ENCODE measurements at places on chromosomes 12 and 14.

DNA sequence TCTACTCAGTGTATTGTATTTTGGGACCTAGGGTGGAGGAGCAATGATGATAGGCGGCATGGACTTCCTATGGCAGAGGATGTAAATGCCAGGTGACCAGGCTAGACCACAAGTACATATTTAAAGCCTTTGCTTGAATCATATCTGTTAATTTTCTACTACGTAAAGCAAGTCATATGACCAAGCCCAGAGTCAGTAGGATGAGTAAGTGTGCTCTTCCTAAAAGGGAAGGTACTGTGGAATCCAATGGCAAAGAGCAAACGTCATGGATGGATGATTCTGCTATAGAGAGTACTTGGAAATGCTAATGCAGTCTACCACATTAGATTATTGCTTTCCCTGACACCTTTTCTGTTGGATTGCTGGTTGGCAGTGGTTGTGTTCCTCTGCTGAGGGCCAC is 16.8 kb downstream of the GPATCH2L start:
- DNase-seq, result no peak

DNA sequence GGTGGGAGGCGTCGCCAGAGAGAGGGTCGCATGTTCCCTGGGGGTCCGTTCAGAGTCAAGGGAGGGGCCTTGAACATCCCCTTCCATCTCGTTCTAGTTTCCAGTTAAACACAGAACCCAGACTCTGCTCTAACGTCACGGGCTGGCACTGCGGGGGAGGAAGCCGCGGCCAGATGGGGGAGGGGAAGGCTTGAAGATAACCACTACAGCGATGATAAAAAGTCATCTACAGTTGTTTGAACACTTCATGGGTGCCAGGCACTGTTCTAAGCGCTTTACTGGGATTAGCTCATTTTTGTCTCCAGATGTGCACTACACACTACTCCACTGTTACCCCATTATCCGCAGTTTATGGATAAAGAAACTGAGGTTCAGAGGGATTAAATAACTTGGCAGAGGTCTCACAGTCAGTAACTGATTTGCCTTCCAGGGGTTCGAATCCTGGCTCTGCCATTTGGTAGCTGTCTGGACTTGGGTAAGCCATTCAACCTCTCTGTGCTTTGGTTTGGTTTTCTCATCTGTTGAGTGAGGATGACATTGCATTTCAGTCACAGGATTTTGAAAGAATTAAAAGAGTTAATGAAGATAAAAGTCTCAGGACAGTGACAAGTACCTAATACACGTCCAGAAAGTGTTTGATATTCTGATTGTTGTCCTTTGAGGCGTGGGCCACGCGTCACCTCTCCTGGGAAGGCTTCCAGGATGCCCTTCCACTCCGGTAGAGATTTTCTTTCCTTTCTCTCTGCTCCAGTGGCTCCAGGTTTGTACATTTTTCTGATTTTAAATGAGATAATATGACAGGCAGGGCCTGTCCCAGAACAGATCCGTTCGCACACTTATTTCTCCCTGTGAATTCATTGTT is 798 bp upstream of the RASAL1 start:
- DNase-seq, result peak; percentile 57

- DNase-seq, result no peak
Measured at GRCh38 chr12:99709116-99709515, 61.6 kb downstream of the GARIN6 start.

- DNase-seq, result no peak
Measured at GRCh38 chr12:47818467-47819137, 1.1 kb downstream of the HDAC7 start.

GRCh38 chr12:124963211-124963610 is 25.7 kb downstream of the DHX37 start:
- DNase-seq, result no peak

DNA sequence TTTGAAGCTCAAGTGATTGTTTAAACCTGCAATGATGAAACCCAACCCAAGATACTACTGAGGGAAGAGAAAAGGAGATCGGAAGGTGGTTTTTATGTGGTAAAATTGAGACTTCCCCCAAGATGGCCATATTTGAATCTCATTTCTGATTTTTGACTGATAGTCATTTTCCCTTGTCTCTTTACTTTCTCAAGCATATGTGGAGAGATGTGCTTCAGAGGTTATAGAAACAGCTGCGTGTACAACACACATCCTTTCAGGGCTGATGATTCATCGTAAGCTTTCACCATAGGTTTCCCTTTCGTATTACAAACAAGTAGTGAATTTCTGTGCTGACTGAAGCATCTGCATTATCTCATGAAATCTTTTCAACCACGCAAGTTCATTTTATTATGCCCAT is 276.2 kb downstream of the EMP1 start:
- DNase-seq, result no peak

- DNase-seq, result no peak
Measured at GRCh38 chr12:4005851-4006430, 132.7 kb upstream of the PARP11 start.

GRCh38 chr14:98835825-98836100 is 436.2 kb downstream of the BCL11B start:
- DNase-seq, result no peak

DNA sequence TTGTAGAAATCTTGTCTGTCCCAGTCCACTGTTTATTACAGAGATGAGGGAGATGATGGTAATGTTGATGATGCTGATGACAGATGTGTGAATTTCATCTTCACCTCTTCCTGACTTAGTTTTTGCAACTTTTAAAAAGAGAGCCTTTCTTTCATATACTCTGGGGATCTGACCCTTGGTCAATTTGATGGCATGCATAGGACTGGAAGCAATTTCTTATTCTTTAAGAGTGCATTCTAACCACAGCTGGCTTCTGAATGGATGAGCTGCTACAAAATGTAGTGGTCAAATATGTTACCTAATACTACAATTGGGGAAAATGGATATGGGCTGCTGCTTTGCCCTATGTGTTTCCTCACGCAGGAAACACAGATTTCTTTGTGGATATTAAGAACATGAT is 80.8 kb downstream of the MYRFL start:
- DNase-seq, result no peak

- no peak for DNase-seq
Measured at GRCh38 chr14:92397150-92397952, 74.4 kb downstream of the SLC24A4 start.

DNA sequence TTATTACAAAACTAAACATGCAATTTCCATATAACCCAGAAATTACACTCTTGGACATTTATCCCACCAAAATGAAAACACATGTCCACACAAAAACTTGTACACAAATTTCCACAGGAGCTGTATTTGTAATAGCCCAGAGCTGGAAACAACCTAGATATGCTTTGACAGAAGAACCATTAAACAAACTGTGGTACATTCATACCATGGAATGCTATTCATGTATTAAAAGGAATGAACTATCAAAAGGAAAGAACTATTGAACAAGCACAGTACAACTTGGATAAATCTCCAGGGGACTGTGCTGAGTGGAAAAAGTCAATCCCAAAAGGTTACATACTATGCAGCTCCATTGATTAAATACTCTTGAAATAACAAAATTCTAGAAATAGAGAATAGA is 35.8 kb upstream of the ERGIC2 start:
- DNase-seq, result no peak

GRCh38 chr12:75908961-75909605 is 122.5 kb downstream of the PHLDA1 start:
- DNase-seq, result no peak

GRCh38 chr12:105218434-105218833 is 17.5 kb downstream of the APPL2 start:
- DNase-seq, result no peak

GRCh38 chr14:22848351-22849164 is 12.2 kb downstream of the MMP14 start:
- no peak for DNase-seq

DNA sequence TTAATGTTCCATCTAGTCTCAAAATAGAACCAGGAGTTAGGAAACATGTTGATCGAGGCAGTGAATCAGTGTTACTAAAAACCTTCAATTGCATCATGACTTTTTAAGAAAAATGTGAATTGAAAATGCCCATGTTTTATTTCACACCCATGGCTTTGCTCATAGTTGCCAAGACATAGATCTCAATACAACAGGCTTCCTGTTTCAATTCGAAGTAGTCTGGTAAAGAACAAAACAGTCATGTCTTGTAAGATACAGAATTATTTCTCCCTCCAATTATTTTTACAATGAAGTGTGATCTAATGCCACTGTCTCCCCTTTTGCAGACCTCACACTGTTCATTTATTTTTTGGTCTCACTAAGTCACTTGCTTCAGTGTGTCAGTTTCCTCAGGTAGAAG is 44.6 kb upstream of the FAR2 start:
- DNase-seq, result no peak

DNA sequence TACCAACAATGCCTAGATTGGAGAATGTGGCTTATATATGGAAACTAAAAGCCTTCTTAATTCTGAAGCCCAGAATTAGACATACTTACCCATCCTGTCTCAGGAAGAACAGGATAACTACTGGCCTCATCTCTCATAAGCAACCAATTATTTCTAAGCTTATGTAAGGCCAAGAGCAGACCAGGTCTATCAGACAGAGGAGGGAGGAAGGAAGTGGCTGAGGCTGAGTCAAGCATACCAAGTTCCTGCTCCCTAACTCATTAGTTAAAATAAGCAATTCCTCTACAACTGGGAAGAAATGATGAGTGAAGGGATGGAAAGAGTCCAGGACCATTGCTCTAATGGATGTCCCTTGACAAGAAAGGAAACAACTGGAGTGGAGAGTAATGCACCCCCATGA is 27.0 kb upstream of the INSM2 start:
- DNase-seq, result no peak

DNA sequence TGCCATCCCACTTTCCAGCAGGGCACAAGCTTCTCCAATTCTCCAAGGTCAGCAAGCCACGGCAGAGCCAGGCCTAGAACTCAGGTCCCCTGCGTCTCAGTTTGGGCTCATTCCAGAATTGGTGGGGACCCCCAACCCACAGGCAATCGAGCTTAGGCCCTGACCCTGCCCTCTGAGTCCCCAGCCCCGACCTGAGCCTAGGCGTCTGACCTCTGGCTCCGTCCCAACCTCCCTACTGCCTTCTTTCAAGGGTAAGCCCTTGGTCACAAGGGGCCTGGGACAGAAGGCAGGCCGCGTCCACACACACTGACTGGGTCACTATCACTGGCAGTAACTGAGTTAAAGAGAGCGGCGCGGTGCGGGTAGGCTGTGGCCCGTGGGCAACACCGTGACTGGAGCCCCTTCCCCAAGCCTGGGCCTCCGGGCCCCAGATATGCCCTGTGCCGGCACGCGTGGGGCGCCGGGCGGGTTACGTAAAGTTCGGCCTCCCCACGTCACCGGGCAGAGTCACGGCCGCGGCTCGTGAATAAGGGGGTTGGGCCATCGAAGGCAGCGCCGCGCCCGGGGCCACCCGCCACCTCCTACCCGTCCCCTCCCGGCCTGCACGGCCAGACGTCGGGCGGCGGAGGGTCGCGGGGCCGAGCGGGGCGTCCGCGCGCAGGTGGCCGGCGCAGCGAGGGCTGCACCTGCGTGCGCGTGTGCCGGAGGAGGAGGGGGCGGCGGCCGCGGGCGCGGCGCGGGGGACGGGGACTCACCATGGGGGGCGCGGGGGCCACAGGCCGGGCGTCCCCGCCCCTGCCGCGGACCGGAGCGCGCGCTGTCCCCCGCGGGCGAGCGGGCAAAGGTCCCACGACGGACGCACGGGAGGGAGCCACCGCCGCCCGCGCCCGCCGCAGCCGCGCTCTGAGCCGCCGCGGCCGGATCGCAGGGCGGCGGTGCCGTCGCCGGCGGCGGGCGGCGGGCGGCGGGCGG is 516 bp downstream of the ANKRD9 start:
- no peak for DNase-seq

- no peak for DNase-seq
Measured at GRCh38 chr14:64191756-64192155, 102.4 kb downstream of the ESR2 start.

DNA sequence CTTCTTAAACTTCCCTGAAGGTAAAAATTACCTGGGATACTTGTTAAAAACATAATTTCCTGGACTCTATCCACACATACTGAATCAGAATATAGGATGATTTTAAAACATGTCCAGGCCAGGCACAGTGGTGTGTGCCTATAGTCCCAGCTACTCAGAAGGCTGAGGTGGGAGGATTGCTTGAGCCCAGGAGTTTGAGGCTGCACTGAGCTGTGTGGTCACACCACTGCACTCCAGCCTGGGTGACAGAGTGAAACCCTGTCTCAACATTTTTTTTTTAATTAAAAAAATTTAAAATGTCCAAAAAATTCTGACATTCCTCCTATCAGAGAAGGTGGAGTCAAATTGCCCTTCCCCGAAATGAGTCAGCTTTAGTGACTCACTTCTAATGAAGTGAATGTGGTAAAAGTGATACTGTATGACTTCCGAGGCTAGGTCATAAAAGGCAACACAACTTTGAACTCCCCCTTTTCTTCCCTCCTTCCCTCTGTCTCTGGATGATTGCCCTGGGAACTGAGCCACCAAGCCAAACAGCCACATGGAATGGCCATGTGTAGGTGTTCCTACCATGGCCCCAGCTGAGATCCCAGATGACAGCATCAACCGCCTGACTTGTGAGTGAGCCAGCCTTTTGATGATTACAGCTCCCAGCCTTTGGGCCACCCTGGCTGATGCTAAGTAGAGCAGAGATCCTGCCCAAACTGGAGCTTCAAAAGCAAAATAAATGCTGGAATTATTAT is 36.3 kb downstream of the LIMA1 start:
- no peak for DNase-seq

- DNase-seq, result no peak
Measured at GRCh38 chr12:124754949-124755800, 108.5 kb downstream of the SCARB1 start.

GRCh38 chr14:99181804-99182520 is 90.0 kb downstream of the BCL11B start:
- DNase-seq, result no peak
